ENCODE measurements at places on chromosomes 5 and 9.

GRCh38 chr5:38757451-38758245 lies 88.2 kb upstream of the OSMR start:
- no peak for DNase-seq

- no peak for DNase-seq
Measured at GRCh38 chr5:179619776-179620175, 3.7 kb downstream of the HNRNPH1 start.

GRCh38 chr9:101403516-101404285 lies 5.0 kb downstream of the ZNF189 start:
- DNase-seq = no peak

GRCh38 chr9:114004221-114004716 lies 73.8 kb downstream of the AMBP start:
- DNase-seq = no peak

DNA sequence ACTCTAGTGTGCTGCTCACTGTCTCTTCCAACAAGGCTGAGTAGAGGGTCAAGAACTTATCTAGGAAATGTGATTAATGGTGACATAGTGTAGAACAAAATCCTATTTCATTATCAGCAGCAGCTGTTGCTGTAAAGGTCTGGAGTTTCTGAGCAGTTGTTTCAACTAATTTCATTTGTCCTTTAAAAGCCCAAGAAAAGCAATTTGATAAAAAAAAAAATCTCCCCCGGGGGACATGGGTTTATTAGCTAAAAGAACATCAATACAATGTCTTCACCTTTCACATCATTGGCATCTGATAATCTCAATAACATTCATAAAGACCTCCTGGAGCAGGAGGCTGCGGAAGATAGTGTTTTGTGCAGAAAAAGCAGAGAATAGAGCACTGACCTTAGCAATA lies 468.1 kb downstream of the KCTD16 start:
- DNase-seq = no peak

DNA sequence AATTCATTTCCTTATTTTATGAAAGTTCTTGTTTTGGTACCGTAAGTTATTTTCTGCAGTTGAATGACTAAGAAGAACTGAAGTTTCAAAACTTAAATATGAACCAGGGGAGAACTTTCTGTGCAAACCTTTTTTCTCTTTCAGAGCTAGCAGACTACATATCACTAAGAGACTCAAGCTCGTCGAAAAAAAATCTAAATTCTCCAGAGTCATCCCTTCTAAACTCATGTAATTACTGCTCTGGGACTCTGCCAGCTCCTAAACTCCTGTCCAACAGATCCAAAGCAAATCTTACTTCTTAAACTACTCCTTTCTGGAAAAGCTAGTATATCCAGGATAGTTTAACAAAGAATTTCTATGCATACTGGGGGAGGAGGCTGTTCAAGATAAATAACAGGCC lies 87.0 kb upstream of the NR5A1 start:
- no peak for DNase-seq

GRCh38 chr5:154767576-154767975 lies 12.4 kb downstream of the LARP1 start:
- DNase-seq = no peak
